ENCODE measurements at places on chromosomes 4 and X. TPM values are rescaled to one million over a fixed set of nuclear protein-coding genes. Genes with fewer than 3 reads are reported as not detected.

GRCh38 chr4:148442832-148443511, 758 bp upstream of the NR3C2 start:
- peak; percentile 64 for DNase-seq

DNA sequence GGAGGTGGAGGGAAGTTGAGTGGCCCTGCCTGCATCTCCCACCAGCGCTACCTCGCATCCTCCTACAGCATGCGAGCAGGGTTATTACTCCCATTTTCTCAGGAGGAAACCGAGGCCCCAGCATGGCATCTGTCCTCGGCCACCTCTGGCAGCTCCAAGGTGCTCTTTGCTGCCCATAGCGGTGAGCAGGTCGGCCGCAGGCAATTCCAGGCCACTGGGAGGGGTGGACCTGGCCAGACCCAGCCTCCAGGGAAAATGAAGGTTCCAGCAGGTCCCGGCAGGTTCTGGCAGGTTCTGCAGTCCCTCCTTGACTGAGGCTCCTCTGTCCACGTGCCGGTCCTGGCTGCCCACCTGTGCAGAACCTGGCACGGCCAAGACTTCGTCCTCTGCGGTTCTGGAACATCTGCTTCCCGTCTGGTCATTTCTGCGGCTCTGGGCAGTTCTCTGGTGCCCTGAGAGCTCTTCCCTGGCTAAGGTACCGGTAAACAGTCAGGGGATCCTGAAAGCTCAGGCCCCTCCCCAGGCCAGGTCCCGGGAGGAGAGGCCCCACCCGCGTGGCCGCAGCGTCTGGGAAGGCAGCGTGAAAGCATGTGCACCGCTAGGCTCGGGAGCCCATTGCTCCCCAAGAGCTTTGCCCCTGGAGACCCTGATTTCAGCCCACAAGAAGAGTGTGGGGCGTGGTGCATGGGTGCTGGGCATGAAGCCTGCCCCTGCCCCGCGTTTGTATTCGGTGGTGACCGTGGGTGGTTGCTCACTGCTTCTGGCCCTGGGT, 112.0 kb upstream of the ADRA2C start:
- no peak for DNase-seq

The NKX6-1 gene
- total RNA-seq: 0.41 TPM

- no peak for DNase-seq
Measured at GRCh38 chr4:57243076-57243475, 132.9 kb upstream of the IGFBP7 start.

The TMEM192 gene
- 9.4 TPM for total RNA-seq

DNA sequence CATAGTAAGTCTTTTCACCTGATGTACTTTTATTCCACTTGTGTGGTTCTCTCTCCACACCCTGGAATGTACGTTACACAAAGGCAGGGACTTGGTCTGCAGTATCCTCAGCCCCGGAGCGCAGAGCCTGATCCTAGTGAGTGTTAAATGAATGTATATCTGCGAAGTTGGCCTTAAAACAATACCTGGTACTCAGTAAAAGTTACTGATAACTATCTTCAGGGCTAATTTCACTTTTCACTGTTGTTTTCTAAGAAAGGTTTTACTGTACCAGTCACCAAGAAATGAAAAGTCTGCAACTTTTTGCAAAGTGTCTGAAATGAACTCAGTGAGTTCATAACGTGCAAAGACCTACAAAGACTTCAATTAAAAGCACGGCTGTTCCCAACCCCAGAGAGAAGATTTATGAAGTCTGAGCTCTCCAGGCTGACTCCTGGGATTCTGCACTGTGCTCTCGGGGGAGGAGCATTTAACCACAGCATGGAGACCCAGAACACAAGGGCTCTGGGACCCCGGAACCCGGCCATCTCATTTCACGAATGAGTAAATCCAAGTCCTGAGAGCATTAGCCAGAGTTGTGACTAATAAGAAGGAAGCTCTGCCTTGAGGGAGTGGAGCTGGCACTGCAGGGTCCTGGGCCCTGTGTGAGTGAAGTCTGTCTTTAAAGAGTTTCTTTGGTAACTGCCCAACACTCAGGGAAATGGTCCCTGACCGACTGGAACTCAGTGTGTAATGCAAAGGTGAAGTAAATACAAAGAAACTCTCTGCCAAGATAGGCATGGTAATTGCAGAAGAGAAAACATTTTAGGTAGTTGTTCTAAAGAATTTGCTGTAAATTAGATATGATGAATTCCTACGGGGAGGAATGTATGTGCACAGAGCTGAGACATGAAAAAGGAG, 165.8 kb downstream of the NSUN7 start:
- no peak for DNase-seq

DNA sequence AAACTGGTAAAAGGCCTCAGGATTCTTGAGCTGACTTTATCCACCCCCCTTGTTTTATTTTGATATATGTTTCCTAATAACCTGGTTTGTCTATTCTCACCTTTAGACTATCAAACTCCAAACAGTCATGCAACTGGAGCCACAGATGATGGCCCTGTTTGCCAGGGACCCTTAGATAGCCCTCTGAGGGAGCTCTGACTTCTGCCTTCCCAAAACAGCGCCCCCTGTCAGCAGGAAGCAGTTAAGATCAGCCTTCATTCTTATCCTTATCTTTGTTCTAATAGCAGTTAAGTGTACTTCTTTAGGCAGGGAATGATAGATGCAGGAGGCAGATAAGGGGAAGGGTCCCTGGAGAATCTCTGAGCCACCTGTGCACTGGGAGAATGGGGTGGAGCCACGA, 27.5 kb upstream of the CXCL13 start:
- no peak for DNase-seq

GRCh38 chr4:54750341-54750740, 92.6 kb downstream of the KIT start:
- no peak for DNase-seq

GRCh38 chr4:1793496-1793840, 375 bp downstream of the FGFR3 start:
- no peak for DNase-seq

DNA sequence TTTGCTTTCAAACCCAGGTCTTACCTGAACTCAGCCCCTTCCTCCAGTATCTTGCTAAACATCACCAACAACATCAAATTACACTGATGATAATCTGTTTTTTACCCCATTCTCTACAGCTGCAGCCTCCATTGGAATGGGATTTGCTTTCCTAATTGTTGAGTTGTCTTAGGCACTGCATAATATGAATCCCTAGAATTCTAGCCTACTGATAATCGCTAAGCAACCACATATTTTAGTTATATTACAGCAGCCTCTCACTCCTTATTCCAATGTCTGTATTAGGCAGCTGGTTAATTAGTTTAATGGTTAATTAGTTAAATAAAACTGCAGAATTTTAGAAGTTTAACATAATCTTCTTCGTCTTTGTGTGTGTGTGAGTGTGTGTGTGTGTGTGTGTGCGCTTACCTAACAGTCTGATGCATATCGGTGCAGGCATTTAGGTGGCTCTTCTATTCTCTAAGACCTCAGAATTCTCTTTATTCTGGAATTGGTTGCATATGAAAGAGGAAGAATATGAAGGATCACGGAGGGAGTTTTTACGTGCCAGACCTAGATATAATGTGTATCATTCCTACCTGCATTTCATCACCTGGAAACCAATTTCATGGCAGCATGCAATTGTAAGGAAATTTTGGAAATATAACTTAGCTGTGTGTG, 5.3 kb upstream of the COMMD8 start:
- DNase-seq: no peak

The AFP gene
- total RNA-seq: not detected

The SLC26A1 gene
- 2.0 TPM for total RNA-seq

- DNase-seq: no peak
Measured at GRCh38 chr4:62513306-62513705, 1313.2 kb downstream of the ADGRL3 start.

The ARHGEF9 gene
- total RNA-seq: 64.4 TPM

GRCh38 chrX:4435905-4436304, 722.5 kb upstream of the PRKX start:
- DNase-seq: no peak

DNA sequence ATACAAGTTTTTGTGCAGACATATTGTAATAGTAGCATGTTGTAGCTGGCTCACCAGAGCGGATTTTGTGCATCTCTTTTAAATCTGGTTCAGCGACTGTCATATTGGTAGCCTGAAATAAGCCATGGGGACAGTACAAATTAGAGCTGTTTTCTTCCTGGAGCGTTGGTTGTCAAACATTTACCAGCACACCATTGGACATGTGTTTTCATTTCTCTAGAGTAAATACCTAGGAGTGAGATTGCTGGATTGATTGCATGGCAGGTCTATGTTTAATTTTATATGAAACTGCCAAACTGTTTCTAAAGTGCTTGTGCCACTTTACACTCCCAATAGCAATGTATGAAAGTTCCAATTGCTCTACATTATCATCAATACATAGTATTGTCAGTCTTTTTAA, 2.6 kb upstream of the ARAF start:
- no peak for DNase-seq

- DNase-seq: no peak
Measured at GRCh38 chrX:48490661-48491060, 14.7 kb downstream of the FTSJ1 start.

The ADRA2C gene
- total RNA-seq: 3.7 TPM

GRCh38 chr4:177242651-177243286, 66.9 kb upstream of the NEIL3 start:
- DNase-seq: no peak

DNA sequence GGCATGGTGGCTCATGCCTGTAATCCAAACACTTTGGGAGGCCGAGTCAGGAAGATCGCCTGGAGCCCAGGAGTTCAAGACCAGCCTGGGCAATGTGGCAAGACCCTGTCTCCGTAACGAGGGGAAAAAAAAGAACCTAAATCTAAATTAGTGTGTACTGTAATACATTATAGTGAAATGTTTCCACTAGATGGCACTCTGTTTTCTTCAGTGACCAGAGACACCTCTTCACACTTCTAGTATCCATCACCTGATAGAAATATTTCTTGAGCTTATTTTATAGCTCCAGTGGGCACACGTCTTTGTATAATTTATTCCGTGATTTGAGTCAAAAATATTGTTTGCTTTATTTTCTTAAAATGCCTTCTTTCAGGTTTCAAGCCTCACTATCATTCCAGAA, 600.9 kb upstream of the DIPK2B start:
- no peak for DNase-seq

The MTNR1A gene
- total RNA-seq: not detected

The EMCN gene
- total RNA-seq: 2.9 TPM

The DRP2 gene
- total RNA-seq: 5.3 TPM

DNA sequence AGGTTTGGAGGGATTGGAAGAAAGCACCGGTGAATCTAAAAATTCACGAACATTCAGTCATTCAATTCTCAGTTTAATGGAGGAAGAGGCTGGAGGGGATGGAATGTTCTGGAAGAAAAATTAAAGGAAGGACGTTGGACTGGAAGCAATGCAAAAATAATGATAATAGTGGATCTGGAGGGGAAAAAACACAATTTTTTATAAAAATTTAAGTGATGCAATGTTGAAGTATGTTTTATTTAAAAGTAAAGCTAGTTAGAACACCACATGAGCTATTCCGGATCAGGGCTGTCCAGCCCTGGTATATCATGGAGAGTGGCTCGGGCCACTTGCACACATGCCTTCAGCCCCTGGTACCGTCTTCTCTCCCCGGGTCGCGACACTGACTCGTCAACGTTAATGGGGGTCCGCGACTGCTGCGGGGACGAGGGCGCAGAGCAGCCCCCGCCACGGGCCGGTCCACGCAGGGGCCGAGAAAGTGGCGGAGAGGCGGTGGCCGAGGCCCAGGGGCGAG, 204.6 kb downstream of the TENM3 start:
- peak; percentile 28 for DNase-seq

GRCh38 chr4:3819210-3819919, 53.2 kb downstream of the ADRA2C start:
- DNase-seq: no peak

- no peak for DNase-seq
Measured at GRCh38 chrX:39396358-39396995, 595.2 kb downstream of the MID1IP1 start.

The NOX1 gene
- total RNA-seq: not detected

GRCh38 chrX:103628386-103629317, at the start of gene TCEAL1:
Gene TCEAL1, plus strand, starts transcription at chrX:103628975. Its CDS starts 942 bp downstream, at chrX:103629917.
- peak; percentile 14 for DNase-seq

The GABRB1 gene
- total RNA-seq: 85.6 TPM

- DNase-seq: no peak
Measured at GRCh38 chr4:73841243-73841925, 4.9 kb downstream of the CXCL6 start.

GRCh38 chr4:141705048-141705746, 68.8 kb downstream of the IL15 start:
- no peak for DNase-seq

DNA sequence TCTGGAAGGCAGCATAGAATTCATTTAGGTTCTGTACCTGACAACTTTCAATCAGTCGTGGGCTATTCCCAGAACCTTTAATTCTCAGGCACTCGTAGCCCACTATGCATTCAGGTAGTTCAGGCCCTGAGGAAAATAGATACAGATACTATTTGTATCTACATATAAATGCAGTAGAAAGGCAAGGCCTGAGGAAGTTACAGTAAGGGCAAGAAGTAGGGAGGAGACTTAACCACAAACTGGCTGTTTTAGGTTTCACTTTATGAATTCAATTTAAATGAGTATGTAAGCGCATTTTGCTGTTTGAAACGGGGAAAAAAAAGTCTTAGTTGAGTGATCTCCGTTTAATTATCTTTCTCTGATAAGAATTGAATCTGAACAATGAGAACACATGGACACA, 529.4 kb upstream of the ATOH1 start:
- DNase-seq: no peak

The RHOXF1 gene
- not detected for total RNA-seq

DNA sequence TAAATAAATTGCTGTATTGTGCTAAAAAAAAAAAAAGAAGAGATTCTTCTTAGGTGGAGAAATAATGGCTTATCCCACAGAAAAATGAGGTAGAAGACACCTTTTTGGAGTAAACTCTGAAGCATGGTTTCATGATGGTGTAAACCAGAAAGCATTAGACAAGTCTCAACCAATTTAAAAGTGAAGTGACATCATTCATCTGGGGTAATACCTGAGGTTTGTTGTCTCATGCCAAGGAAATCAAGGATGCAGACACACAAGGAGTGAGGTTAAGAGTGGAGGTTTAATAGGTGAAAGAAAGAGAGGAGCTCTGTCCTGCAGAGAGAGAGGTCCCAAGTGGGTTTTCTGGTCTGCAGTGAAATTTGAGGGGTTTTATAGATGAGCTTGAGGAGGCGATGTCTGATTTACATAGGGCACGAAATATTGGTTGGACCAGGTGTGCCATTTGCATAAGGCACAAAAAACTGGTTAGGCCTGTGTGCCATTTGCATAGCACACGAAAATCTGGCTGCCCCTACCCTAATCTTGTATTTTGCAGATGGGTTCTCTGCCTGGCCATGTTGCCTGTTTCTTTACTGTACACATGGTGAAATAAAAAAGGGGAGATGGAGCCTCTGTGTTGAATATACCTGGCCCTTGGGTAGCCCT, 25.0 kb upstream of the CWH43 start:
- no peak for DNase-seq

DNA sequence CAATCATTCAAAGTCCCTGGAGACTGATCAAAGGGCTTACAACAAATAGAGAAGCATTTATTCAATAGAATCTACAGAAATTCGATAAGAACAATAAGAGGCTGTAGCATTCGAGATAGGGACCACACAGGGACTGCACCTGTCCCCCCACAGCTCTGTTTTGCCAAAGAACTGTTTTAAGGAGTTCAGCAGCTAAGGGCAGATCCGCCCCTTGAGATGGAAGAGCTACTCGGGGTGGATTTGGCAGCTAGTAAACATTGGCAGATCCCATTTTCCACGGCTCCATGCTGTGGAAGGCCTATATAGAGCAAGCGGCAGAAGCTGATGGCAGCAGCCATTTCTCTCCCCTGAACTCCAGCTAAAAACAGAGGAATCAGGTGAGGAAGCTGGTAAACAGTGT, 75.7 kb downstream of the GPR82 start:
- no peak for DNase-seq

- no peak for DNase-seq
Measured at GRCh38 chr4:109111031-109111430, 191.4 kb downstream of the COL25A1 start.

Data from frontal cortex (tissue), 4 donors.